ENCODE measurements at places on chromosomes 2 and 18.

GRCh38 chr2:199535445-199536177, 77.9 kb upstream of the SATB2 start:
- DNase-seq: no peak

GRCh38 chr2:45218931-45219339, 209.7 kb upstream of the SIX2 start:
- DNase-seq: no peak

DNA sequence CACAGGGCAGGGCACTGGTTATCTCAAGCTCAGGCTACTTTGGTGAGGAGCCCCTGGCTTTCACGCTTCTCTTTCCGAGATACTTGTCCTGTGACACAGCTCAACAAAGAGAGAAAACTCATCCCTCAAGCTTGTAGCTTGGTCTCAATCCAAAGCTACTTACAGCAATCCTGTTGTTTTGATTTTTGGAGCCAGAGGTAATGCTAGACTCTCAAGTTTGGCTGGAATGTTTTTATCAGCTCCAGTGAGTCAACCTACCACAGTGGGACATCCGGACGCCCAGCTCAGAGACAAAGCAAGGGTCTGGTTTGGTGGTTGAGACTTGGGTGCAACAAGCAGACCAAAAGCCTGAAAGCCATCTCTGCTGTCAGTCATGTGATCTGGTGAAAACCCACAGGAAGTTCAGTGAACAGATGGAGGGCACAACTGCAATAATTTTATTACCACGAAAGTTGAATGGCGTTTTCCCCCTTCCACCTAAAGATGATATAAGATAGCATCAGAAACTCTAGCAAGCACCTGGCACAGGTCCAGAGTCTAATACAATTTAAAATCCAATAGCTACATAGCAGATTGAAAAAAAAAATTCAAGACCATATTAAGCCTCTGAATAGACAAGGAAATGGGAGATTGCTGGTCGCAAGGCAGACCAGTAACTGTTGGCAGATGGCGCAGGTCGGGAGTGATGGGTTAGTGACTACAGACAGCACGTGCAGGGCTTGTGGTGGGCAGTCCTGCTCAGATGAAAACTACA, 102.3 kb upstream of the SMAD7 start:
- no peak for DNase-seq

DNA sequence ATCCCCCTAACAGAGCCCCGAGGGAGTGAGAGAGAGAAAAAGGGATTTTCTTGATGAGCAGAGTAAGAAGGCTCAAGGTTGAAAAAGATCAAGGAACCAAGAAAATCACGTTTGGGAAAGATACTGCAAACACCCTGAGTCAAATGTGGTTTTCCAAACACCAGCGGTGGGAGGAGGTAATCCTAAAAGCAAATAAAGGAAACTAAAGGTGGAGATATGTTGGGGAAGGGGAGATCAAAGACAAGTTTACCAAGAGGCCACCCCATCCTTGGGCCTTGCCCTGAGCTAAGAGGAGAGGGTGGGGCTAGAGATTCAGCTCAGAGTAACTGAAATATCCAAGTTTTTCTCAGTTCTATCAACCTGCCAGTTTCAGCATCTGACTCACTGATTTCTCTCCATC, 332.3 kb downstream of the ETAA1 start:
- DNase-seq: no peak

GRCh38 chr2:169018390-169018789, 12.7 kb downstream of the ABCB11 start:
- DNase-seq: no peak

DNA sequence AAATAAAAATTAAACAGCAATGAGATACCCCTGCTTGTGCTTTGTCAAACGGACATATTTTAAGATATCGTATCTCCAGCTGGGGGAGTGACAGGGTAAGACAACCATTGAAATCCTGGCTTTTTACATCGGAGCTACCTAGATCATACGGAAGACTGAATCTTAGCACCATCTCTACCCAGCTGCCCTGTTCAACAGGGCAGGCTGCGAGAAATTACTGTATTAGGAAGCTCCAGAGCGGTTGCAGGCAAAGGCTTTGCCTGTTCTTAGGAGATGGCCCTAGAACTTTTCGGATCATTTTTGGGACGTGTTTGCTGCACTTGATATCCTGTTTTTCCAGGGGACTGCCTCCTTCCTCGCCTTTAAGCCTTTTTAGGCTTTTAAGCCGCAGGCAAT, 2.0 kb upstream of the PRKCE start:
- no peak for DNase-seq

DNA sequence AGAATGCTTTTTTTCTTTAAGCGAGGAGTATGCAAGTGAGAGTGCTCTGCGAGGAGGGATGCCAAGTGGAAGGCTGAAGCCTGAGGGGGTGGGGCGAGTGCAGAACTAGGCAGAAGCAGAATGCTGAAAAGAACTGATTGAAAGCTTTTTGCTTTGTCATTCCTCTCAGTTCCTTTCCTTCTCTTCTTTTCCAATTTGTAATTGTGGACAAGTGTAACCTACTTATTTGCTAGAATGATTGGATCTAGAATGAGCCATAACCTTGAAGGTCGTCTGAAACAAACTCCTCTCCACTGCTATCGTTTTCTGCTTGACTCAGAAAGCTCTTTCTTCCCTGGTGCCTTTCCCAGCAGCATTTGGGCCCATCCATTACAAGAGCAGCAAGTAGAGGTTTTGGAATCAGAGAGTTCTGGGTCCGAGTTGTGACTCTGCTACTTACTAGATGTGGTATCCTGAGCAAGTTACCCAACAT, 115.3 kb downstream of the METTL8 start:
- no peak for DNase-seq

Data from stimulated activated CD8-positive, alpha-beta memory T cell treated with anti-CD3 and anti-CD28 coated beads, Interleukin-7, amount 100 ng/mL, for 24 hours (primary cell).